ENCODE measurements at places on chromosomes 6 and 20. TPM values are rescaled to one million over a fixed set of nuclear protein-coding genes. Genes with fewer than 3 reads are reported as not detected.

Gene PEDS1
- 9.9 TPM for total RNA-seq

Gene SLC17A2
- total RNA-seq = 0.11 TPM

Gene KCNG1
- 5.6 TPM for total RNA-seq

Gene ADAM33
- total RNA-seq = 88.2 TPM

Gene BACH2
- 7.5 TPM for total RNA-seq

Gene LHFPL5
- not detected for total RNA-seq

Gene NMBR
- 0.32 TPM for total RNA-seq

Gene GCNT2
- 15.0 TPM for total RNA-seq

Gene BPIFB4
- not detected for total RNA-seq

Gene LSM2
- total RNA-seq = 22.5 TPM

Gene HLA-DQA1
- total RNA-seq = 16.0 TPM

Gene OOEP
- total RNA-seq = not detected

Gene MEI4
- total RNA-seq = 0.21 TPM

Gene MAK
- total RNA-seq = 0.05 TPM

Gene IER3
- 4.8 TPM for total RNA-seq

Gene CALHM6
- total RNA-seq = 9.5 TPM

Gene CST7
- total RNA-seq = not detected

Gene ARMC2
- total RNA-seq = 7.2 TPM

Gene TMC2
- total RNA-seq = 0.16 TPM

Gene CCN6
- total RNA-seq = not detected

Gene REPS1
- total RNA-seq = 96.8 TPM

Gene MUC21
- total RNA-seq = not detected
